ENCODE measurements at places on chromosomes 1 and 21.

GRCh38 chr1:43481491-43481890, 27.8 kb upstream of the HYI start:
- H3K4me1 ChIP-seq, result no peaks in the 10 kb centered on the region
- H3K36me3 ChIP-seq, result no peaks in the 10 kb centered on the region
- H3K27me3 ChIP-seq, result no peaks in the 10 kb centered on the region
- H3K27ac ChIP-seq, result no peak overlapping the region

DNA sequence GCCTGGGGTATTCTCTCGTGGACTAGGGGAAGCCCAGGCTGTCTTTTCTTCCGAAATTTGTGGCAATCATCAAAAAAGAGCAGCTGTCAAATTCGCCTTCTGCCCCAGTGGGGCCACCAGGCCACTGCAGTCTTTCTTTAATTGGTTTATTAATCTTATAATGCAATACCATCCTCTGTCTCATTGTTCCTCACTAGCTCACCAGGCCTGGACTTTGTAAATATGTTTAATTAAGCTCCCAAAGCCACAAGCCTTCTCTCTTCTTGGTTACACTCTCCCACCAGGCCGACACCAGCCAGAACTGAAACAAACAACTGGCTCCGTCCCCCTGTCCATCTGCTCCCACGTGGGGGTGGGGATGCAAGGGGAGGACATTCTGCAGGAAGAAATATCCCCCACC, 22.0 kb upstream of the CAMK1G start:
- no peak overlapping the region for H3K4me3 ChIP-seq
- DNase-seq, result no peak
- no peaks in the 10 kb centered on the region for H3K27me3 ChIP-seq
- no peaks in the 10 kb centered on the region for H3K36me3 ChIP-seq
- peaks cover 13% of the 10 kb centered on the region for H3K4me1 ChIP-seq

DNA sequence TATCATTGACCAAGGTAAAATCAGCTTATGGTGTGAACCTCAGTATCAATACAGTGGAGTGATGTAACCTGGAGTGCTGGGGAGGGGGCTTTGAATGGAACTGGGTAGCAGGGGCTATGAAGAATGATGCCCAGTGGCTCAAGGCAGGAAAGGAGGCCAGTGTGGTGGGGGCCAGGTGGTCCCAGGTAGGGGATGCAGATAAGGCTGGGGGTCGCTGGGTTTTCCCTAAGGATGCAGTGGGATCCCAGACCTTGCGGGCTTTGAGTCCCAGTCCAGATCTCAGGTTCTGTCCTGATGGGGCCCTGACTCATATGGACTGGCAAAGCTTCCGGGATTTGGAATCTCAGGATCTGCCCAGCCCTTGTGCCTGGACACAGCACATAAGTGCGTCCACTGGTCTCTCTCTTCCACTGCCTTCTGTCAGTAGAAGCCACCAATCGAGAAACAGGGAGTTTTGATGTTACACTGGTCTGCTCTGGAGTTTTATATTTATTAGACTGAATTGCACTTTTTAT, 52.0 kb downstream of the S100B start:
- H3K27me3 ChIP-seq, result no peaks in the 10 kb centered on the region
- H3K4me3 ChIP-seq, result no peak overlapping the region
- H3K27ac ChIP-seq, result no peak overlapping the region
- H3K4me1 ChIP-seq, result no peaks in the 10 kb centered on the region
- peaks cover 75% of the 10 kb centered on the region for H3K36me3 ChIP-seq

- H3K4me3 ChIP-seq, result no peak overlapping the region
- no peaks in the 10 kb centered on the region for H3K27me3 ChIP-seq
- peak; percentile 76 for DNase-seq
- H3K36me3 ChIP-seq, result no peaks in the 10 kb centered on the region
- H3K27ac ChIP-seq, result no peak overlapping the region
These were observed 320.9 kb downstream of the ASTN1 start for GRCh38 chr1:176843352-176844297.

DNA sequence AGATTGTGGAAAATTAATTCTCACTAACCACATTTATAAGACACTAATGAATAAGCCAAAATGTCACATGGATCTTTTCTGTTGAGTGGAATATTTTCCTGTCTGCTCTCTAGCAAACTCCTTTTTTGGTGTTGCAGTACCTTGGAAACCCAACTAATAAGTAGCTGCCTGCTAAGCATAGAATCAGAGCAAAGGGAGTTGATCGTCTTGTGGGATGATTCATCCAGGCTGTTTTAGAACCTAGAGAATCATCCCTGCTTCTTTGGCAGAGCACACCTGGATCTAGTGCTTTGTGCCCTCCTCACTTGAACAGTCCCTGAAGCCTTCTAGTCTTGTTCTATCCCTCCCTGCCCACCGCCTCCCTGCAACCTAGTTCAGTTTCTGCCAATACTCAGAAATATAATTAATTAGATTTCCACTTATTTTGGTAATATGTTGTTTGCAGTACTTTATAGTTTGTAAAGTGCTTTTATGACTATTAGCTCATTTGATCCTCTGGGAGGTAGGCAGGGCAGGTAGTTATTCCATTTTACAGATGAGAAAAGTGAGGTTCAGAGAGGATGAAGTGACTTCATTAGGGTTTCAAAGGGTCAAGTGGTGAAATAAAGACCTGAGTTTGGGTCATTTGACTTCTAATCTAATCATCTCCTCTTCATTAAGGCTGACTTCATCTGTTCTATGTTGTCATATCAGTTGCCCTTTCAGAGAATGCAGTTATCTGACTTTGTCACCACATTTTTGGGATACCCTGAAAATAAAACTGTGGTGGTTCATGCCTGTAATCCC, 2.5 kb downstream of the AGO4 start:
- H3K36me3 ChIP-seq, result no peaks in the 10 kb centered on the region
- H3K4me1 ChIP-seq, result peaks cover 13% of the 10 kb centered on the region
- no peak overlapping the region for H3K4me3 ChIP-seq
- H3K27ac ChIP-seq, result no peak overlapping the region
- DNase-seq, result no peak

Measured in spinal cord (tissue), 10 donors.